SJCRH30 (cell line): ENCODE measurements at places on chromosomes 7 and 10. TPM values are rescaled to one million over a fixed set of nuclear protein-coding genes. Genes with fewer than 3 reads are reported as not detected.

GRCh38 chr7:140607441-140607989, 33.1 kb downstream of the DENND2A start:
- H3K4me1 ChIP-seq: peaks cover 18% of the 10 kb centered on the region; the same call in 1 of the 2 replicates
- no peak for DNase-seq
- H3K27me3 ChIP-seq: no peaks in the 10 kb centered on the region
- no peaks in the 10 kb centered on the region; the same call in 1 of the 2 replicates for H3K36me3 ChIP-seq
- H3K4me3 ChIP-seq: no peak overlapping the region

DNA sequence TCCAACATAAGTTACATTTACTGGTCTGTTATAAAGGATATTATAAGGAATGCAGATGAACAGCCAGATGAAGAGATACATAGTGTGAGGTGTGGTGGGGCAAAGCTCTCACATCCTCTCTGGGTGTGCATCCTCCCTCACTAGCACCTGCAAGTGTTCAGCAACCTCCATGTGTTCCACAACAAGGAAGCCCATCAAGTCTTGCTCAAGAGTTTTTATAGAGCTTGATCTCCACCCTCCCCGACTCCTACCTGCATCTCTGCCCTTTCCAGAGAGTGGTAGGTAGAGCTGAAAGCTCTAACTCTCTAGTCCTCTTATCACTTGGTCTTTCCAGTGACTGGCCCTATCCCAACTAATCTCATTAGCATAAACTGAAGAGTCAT, 12.5 kb upstream of the GHITM start:
- no peaks in the 10 kb centered on the region for H3K36me3 ChIP-seq
- no peaks in the 10 kb centered on the region for H3K4me1 ChIP-seq
- DNase-seq: no peak
- H3K27ac ChIP-seq: no peak overlapping the region
- no peak overlapping the region for H3K4me3 ChIP-seq

DNA sequence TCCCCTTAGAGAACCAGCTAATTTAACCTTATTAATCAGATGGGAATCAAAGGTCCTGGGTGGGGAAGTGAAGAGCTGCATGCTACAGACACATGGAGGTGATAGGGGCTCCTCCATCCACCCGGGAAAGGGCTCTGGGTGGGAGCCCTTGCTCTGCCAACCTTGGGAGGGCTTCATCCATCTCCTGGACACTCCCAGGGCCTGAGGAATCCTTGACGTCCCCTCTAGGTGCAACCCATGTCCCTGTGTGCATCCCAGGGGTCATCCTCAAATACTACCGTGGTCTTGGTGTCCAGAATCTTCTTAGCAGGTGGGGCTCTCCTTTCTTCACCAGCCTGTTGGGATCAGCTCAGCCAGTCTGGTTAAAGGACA, 55.4 kb upstream of the IGFBP3 start:
- H3K27ac ChIP-seq: no peak overlapping the region
- no peaks in the 10 kb centered on the region for H3K27me3 ChIP-seq
- H3K36me3 ChIP-seq: no peaks in the 10 kb centered on the region
- no peak overlapping the region for H3K4me3 ChIP-seq

- no peaks in the 10 kb centered on the region for H3K27me3 ChIP-seq
- H3K4me1 ChIP-seq: no peaks in the 10 kb centered on the region
- no peak for DNase-seq
- H3K36me3 ChIP-seq: peaks cover 24% of the 10 kb centered on the region
- H3K27ac ChIP-seq: no peak overlapping the region
Measured at GRCh38 chr10:11164803-11165590, 147.3 kb downstream of the CELF2 start.

- no peak overlapping the region for H3K27ac ChIP-seq
- peaks cover 3% of the 10 kb centered on the region for H3K27me3 ChIP-seq
- H3K4me3 ChIP-seq: no peak overlapping the region
- no peak for DNase-seq
Measured at GRCh38 chr10:78931321-78932053, 137.3 kb upstream of the ZMIZ1 start.

- no peak overlapping the region for H3K4me3 ChIP-seq
- H3K36me3 ChIP-seq: no peaks in the 10 kb centered on the region
- no peak overlapping the region for H3K27ac ChIP-seq
- H3K4me1 ChIP-seq: no peaks in the 10 kb centered on the region
Measured at GRCh38 chr7:144483189-144483588, 79.7 kb upstream of the NOBOX start.

TRPV5 gene
- total RNA-seq: not detected in 2 replicates

POLR2J3 gene
- 21.5 and 27.3 TPM in 2 replicates for total RNA-seq

PNLIPRP3 gene
- total RNA-seq: 0.10 TPM in 1 of 2 replicates, not detected in the other

ALOX5 gene
- not detected in 2 replicates for total RNA-seq
